Activated CD4-positive, alpha-beta memory T cell treated with anti-CD3 and anti-CD28 coated beads for 36 hours (primary cell): ENCODE measurements at places on chromosomes 3 and 15.

- DNase-seq, result no peak
Observed at GRCh38 chr3:30308131-30308530, 298.3 kb upstream of the TGFBR2 start.

DNA sequence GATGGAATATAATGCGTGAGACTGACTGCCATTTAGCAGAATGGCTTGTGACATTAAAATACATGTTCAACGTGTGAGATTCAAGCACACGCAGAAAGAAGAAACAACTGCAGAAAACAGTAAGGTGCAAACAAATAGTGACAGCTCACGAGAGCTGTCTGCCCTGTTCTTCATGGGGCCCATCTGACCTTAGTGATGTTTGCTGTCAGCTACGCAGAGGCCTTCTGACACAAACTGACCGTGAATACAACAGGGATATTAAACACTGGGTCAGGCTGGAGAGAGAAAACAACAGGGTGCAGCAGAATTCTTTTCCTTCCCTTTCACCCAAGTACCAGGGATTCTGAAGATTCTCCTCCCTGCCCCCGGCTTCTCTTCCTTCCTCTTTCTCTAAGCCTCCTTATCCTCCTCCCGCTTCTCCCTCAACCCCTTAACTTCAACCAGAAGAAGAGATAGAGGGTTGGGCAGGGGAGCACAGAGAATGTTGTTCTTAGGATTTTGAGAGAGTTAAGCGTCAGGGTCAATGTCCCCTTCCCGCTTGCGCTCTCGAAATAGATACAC is 2.1 kb downstream of the TNFAIP8L3 start:
- no peak for DNase-seq

GRCh38 chr3:48711727-48712126 is 5.3 kb downstream of the IP6K2 start:
- DNase-seq, result no peak

DNA sequence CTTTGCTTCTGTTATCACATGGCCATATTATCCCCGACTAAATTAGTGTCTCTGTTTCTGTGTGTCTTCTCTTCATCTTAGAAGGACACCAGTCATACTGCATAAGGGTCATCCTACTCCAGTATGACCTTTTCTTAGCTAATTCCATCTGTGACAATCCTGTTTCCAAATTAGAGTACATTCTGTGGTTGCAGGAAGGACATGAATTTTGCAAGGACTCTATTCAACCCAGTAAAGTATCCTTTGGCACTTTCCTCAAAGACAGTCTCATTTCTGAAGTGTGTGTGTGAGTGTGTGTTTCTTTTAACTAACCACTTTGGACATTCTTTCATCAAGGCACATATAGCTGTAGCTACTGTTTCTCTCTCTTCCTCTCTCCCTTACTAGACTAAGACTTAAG is 15.2 kb upstream of the MME start:
- DNase-seq, result no peak

DNA sequence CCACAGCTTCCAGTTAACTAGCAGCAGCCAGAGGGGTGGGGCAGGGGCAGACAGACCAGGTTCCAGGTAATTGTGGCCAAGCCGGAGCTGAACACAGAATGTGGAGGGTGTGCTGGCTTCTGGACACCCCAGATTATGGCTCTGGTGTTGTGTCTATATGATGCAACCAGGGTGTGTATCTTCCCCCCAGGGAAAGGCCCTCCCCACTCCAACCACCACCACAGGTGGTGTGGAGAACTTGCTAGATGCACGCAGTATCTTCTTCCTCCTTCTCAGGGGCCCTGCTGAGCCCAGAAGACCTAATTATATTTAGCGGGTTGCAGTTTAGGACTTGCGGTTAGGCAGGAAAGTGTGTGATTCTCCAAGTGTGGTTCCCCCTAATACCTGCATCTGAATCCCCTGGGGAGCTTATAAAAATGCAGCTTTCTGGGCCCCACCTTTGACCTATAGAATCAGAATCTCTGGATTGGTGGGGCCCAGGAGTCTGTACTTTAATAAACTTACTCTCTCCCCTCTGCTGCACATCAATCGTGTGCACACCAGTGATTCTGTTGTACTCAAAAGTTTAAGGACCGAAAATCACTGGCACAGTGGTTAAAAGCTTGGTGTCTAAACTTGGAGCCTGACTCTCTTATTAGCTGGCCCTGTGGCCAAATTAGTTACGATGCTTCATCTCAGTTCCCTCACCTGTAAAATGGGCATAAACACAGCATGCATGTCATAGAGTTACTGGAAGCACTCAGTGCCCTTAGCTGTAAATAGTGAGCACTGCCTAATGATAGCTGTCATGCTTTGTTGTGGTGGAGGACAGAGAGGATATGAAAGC is 379.1 kb upstream of the PROK2 start:
- no peak for DNase-seq

DNA sequence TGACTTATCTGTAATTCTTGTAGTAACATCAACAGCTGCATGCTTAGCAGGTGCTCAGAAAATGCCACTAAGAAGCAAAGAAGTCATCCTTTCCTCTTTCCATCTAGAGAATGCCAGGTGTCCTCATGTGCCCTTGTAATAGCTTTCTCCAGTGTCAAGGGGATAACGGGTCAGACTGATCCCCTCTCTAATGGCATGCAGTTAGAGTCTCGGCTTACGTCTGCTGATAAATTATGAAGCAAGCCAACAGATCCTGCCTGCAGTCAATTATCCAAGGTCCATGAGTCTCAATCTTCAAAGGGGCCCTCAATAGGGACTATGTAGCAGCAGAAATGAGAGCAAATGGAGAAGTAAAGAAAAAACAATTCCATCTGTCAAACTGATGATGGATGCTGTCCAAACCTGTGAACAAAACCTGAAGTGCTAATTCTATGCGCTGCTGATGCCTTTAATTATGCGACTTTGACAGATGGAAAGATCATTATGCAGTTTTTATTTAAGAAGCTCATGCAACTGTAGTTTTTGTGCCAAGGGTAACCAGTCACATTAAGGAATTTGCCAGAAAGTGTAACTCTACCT is 162.8 kb upstream of the PEX5L start:
- no peak for DNase-seq

- no peak for DNase-seq
Observed at GRCh38 chr3:188090620-188091309, 63.2 kb upstream of the LPP start.

GRCh38 chr15:26095710-26096330 is 232.7 kb upstream of the ATP10A start:
- DNase-seq, result no peak

DNA sequence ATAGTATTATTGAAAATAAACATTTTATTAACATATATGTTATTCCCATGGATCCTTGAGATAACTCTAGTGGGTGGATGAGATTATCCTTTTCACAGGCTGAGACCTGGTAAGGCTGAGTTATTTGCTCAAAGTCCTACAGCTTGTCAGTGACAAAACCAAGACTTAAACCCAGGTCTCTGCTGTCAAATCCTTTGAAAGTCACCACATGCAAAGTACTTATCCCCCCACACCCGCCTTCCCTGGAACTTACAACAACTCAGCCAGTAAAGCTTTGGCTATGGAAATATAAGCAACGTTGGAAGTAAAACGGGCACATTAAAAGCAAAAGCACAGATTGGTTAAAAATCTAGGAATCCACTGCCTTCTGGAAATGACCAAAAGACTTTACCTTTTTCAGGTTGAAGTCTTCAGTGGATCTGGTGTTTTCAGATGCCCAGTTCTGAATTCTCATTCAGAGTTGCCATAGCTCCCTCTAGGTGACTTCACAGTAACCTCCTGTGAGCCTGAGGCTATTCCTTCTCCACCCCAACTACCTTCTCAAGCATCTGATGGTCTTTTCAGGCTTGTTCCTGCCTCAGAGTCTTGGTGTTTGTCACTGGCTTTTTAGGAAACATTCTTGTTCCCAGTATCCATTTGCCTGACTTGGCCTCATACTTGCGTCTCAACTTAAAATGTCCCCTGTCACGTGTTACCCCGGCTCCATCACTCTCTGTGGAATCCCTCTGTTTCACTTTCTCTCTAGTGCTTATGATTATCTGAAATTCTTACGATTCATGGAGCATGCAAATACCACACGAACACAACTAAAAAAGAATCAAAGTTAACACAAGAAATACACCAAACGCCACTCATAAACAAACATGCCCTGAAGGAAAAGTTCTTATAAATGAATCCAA is 131.2 kb downstream of the MAGI1 start:
- no peak for DNase-seq
